HFFc6 (cell line): ENCODE measurements at places on chromosomes 16 and 17.

DNA sequence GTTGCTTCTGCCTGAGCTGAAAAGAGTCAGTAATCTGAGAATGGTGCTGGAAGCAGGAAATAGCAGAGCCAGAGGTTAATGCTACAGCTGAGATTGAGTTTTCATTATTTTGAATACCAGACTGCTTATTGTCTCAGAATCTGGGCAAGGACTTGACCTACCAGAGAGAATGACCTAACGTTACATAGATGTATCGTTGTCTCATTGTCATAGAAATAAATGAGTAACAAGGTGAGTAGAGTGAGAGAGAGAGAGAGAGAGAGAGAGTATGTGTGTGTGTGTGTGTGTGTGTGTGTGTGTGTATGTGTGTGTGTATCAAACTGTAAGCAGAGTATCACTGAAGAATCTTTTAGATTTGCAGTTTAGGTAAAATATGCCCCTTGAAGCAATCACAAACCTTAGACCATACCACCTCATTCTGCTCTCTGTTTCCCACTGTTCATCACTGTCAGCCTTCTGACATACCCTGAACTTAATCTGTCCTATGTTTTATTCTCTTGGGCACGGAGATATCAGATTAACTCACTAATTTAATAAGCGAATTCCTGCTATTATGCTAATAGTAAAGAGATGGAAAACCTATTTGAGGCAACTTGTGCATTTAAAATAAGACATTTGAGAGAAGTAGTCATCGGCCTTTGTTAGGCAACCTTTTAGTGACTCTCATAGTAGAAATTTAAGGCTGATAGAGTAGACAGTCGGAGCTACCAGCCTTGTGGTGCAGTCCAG, 87.8 kb downstream of the CYB561 start:
- H3K4me1 ChIP-seq = peaks cover 77% of the 10 kb centered on the region
- peaks cover 10% of the 10 kb centered on the region; the same call in 1 of the 2 replicates for H3K27me3 ChIP-seq
- peak; percentile 97 for DNase-seq
- peaks cover 68% of the 10 kb centered on the region for H3K36me3 ChIP-seq

DNA sequence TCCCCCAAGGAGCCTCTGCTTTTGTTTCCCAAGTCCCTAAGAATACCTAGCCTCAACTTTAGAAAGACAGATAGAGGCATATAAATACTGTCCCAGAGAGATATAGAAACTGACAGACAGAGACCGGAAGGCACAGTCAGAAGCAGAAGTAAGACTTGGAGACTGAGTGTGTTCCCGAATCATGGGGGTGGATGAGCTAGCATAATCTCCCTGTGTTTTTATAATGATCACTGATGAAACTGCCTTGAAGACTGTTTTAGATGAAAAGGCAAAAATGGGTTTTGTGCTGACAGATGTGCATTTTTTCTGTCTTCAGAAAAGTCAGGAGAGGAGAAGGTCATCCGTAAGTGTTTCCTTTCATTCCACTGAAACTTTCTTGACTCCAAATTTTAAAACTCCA, 8.3 kb upstream of the PSMD3 start:
- peaks cover 3% of the 10 kb centered on the region for H3K27me3 ChIP-seq
- no peak overlapping the region for H3K4me3 ChIP-seq
- no peaks in the 10 kb centered on the region for H3K36me3 ChIP-seq
- peak overlapping the region; percentile 15; the same call in 1 of the 2 replicates for H3K27ac ChIP-seq
- H3K4me1 ChIP-seq = peaks cover 22% of the 10 kb centered on the region

GRCh38 chr17:46822388-46822921, 4.0 kb upstream of the WNT3 start:
- H3K4me3 ChIP-seq = no peak overlapping the region
- no peak overlapping the region for H3K27ac ChIP-seq
- DNase-seq = no peak

- peak; percentile 72 for DNase-seq
- H3K4me3 ChIP-seq = peak overlapping the region; percentile 90
- H3K4me1 ChIP-seq = peaks cover 33% of the 10 kb centered on the region
- H3K36me3 ChIP-seq = peaks cover 48% of the 10 kb centered on the region
- no peaks in the 10 kb centered on the region; the same call in 1 of the 2 replicates for H3K27me3 ChIP-seq
- H3K27ac ChIP-seq = peak overlapping the region; percentile 70
Observed at GRCh38 chr17:81916234-81917001, 1.6 kb downstream of the SIRT7 start.

- peaks cover 42% of the 10 kb centered on the region for H3K27me3 ChIP-seq
- peaks cover 58% of the 10 kb centered on the region for H3K4me1 ChIP-seq
- H3K4me3 ChIP-seq = no peak overlapping the region
- peak; percentile 52 for DNase-seq
- peaks cover 21% of the 10 kb centered on the region for H3K36me3 ChIP-seq
- peak overlapping the region; percentile 64 for H3K27ac ChIP-seq
Observed at GRCh38 chr17:38922538-38923297, 2.7 kb upstream of the LASP1NB start.

GRCh38 chr16:48201515-48202201, 42.4 kb upstream of the LONP2 start:
- H3K36me3 ChIP-seq = no peaks in the 10 kb centered on the region
- H3K4me3 ChIP-seq = no peak overlapping the region
- DNase-seq = no peak
- no peak overlapping the region for H3K27ac ChIP-seq

DNA sequence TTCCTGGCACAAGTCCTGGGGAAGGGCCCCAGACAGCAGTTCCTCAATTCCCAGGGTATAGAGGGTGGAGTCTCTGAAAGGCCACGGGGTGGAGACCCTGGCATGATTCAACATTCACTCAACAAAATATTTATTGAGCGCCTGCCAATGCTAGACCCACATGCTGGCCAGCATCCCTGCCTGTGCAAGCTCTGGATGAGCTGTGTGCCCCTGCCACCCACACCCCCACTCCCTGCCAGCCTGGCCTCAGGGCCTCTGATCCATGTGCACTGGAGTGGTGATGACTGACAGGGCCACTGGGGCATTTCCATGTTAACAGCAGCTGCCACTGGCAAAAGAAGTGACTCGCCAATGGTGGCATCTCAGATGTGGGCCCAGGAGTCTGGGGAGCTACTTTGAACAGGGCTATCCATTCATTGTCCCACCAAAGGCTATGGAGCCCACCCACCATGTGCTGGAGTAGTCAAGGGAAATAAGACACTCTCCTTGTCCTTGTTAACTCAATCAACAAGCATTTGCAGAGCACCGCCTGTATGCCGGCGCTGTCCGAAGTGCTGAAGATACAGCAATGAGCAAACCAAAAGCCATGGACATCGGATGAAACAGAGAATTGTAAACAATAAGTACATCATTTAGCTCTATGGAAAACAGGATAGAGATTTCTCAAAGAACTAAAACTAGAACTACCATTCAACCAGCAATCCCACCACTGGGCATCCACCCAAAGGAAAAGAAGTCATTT, 3.0 kb upstream of the PRSS22 start:
- no peak overlapping the region for H3K4me3 ChIP-seq
- peaks cover 6% of the 10 kb centered on the region; the same call in 1 of the 2 replicates for H3K36me3 ChIP-seq
- H3K4me1 ChIP-seq = peaks cover 6% of the 10 kb centered on the region
- no peak for DNase-seq
- H3K27ac ChIP-seq = no peak overlapping the region

DNA sequence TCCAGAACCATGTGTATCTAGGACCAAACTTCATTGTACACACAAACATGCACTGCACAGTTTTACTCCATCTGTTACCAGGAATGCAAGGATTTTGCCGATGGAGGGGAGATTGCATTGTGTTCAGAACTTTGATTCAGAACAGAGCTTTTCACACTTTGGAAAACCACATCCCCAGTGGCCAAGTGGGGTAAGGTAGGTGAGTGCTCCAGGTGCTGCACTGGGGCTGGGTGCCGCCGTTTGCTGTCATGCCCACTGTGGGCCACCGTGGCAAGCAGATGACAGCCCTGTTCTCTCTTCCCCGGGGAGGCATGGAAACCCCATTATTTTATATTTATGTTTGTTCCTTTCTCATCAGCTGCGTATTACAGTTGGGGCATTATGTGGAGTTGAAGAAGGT, 29.3 kb upstream of the JPH3 start:
- no peak overlapping the region for H3K27ac ChIP-seq
- peaks cover 33% of the 10 kb centered on the region for H3K27me3 ChIP-seq
- DNase-seq = no peak
- H3K4me3 ChIP-seq = no peak overlapping the region

DNA sequence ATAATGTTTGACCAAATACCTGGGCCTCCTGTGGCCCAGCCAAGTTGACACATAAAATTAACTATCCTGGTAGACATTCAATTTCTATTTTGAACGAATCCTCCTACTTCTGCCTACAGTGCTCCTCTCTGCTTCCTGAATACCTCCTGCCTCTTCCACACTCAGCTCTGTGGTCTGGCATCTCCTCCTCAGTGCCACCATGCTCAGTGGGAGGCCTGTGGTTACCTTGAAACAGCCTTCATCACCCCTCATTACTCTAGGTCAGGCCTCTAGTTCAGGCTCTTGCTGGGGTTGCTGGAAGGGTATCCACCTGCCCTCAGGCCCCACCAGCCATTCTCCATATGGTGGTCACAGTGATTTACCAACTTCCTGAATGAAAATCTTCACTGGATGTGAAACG, 5.1 kb downstream of the LYRM9 start:
- H3K27ac ChIP-seq = no peak overlapping the region
- H3K36me3 ChIP-seq = no peaks in the 10 kb centered on the region
- H3K4me1 ChIP-seq = peaks cover 17% of the 10 kb centered on the region
- DNase-seq = no peak

GRCh38 chr16:23279721-23280153, 22.4 kb upstream of the SCNN1B start:
- no peak for DNase-seq
- H3K27me3 ChIP-seq = peaks cover 4% of the 10 kb centered on the region
- no peaks in the 10 kb centered on the region for H3K36me3 ChIP-seq
- no peak overlapping the region for H3K27ac ChIP-seq
- H3K4me1 ChIP-seq = peaks cover 22% of the 10 kb centered on the region

DNA sequence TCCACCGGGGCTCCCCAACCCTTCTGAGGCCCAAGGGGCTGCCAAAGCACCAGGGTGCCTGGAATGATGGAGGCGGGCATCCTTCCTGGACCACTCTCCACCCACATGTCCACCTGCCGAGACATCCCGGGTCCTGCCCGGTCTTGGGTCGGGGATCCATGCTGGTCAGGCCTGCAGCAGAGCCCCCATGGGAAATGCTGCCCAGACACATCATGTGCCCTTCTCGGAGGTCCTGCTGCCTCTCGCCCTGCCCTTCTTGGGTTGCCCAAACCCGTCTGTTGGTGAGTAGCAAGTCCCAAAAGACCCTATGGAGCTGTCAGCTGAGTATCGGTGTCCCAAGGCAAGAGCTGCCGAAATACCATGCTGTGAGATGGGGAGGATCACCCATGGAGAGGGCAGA, 14.8 kb upstream of the GAA start:
- no peak overlapping the region for H3K4me3 ChIP-seq
- DNase-seq = no peak
- no peak overlapping the region for H3K27ac ChIP-seq

- peaks cover 11% of the 10 kb centered on the region; the same call in 1 of the 2 replicates for H3K4me1 ChIP-seq
- no peaks in the 10 kb centered on the region for H3K36me3 ChIP-seq
- H3K4me3 ChIP-seq = no peak overlapping the region
Observed at GRCh38 chr17:6496640-6497441, 52.6 kb downstream of the PIMREG start.

- H3K4me3 ChIP-seq = peak overlapping the region; percentile 73
- peak overlapping the region; percentile 99 for H3K27ac ChIP-seq
- no peaks in the 10 kb centered on the region for H3K36me3 ChIP-seq
- peaks cover 48% of the 10 kb centered on the region for H3K4me1 ChIP-seq
- H3K27me3 ChIP-seq = peaks cover 2% of the 10 kb centered on the region; the same call in 1 of the 2 replicates
- DNase-seq = no peak
Observed at GRCh38 chr17:57663326-57664070, 81.6 kb downstream of the CCDC182 start.

DNA sequence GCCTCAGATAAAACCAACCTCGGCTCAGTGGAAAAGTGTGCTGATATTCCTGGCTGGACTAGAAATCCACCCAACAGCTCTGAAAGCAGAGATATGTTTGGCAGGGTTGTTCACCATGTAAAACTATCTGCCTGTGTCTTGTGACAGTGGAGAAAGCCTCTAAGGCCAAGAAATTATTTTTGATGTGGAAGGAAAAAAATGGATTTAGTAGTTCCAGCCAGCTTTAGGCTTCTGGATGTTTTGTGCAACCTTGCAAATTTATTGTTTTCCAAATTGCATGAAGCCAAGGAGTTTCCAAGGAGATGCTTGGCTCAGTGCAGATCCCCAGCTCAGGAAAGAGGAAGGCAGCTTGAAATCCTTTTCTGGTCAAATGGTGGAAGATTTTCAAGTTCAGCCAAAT, 31.6 kb downstream of the TEKT5 start:
- H3K27me3 ChIP-seq = peaks cover 15% of the 10 kb centered on the region
- DNase-seq = no peak

DNA sequence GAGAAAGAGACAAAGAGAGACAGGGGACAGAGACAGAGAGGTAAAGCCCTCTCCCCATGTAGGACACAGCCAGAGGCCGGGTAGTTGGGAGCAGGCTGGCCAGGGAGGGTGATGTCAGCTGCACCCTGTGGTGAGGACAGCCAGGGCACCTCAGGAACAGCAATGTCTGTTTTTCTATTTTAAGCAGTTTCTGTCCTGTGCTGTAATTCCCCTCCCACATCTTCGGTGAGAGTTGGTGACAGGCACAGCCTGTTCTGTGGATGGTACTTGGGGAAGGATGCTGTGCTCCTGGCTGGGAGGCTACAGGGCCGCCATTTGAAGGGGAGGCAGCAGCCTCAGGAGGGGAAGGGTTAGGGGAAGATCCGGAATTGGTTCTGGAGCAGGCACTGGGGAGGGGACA, 163.5 kb downstream of the SDK2 start:
- no peak overlapping the region for H3K27ac ChIP-seq
- H3K4me3 ChIP-seq = no peak overlapping the region
- H3K4me1 ChIP-seq = no peaks in the 10 kb centered on the region
- H3K27me3 ChIP-seq = no peaks in the 10 kb centered on the region; the same call in none of the 2 replicates
- no peak for DNase-seq

DNA sequence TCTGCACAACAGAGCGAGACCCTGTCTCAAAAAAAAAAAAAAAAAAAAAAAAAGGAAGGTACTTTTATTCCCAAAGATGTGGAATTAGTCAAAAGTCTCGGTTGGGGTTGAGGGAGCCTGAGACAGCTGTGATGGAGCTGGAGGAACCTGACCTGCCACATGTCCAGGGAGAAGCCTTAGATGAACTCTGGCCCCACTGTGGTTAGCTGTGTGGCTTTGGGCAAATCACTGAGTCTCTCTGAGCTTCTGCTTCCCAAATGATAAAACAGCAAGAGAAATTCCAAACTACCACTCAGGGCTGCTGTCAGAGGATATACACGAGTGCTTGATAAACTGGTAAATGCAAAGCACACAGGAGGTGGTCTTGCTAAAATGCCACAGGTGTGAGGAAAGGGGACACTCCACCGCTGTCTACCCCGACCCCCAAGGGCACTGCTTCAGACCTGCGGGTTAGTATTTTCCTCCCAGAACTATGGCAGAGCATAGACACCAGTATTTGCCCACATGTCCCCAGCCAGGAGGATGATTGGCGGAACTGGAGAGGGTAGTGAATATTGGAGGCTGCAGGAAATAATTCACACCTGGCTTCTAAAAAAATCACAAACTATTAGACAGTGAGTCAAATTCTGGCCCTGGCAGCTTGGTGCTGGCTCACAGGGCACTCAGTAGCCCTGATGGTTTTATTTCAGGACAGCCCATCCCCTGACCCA, 14.7 kb downstream of the DRC3 start:
- no peaks in the 10 kb centered on the region; the same call in 1 of the 2 replicates for H3K27me3 ChIP-seq
- no peaks in the 10 kb centered on the region for H3K36me3 ChIP-seq
- H3K4me3 ChIP-seq = no peak overlapping the region
- H3K27ac ChIP-seq = no peak overlapping the region
- no peak for DNase-seq

GRCh38 chr16:47013910-47014309, 40.4 kb upstream of the DNAJA2 start:
- DNase-seq = no peak
- no peaks in the 10 kb centered on the region for H3K36me3 ChIP-seq
- peaks cover 2% of the 10 kb centered on the region; the same call in 1 of the 2 replicates for H3K27me3 ChIP-seq

GRCh38 chr17:61556224-61557188, 34.5 kb downstream of the NACA2 start:
- no peaks in the 10 kb centered on the region for H3K27me3 ChIP-seq
- peaks cover 19% of the 10 kb centered on the region for H3K4me1 ChIP-seq
- no peaks in the 10 kb centered on the region for H3K36me3 ChIP-seq
- peak overlapping the region; percentile 56 for H3K27ac ChIP-seq
- no peak for DNase-seq
